Activated CD4-positive, alpha-beta T cell treated with anti-CD3 and anti-CD28 coated beads, Interleukin-2, amount 50 U/mL, for 48 hours (primary cell): ENCODE measurements at places on chromosomes 12 and 14.

DNA sequence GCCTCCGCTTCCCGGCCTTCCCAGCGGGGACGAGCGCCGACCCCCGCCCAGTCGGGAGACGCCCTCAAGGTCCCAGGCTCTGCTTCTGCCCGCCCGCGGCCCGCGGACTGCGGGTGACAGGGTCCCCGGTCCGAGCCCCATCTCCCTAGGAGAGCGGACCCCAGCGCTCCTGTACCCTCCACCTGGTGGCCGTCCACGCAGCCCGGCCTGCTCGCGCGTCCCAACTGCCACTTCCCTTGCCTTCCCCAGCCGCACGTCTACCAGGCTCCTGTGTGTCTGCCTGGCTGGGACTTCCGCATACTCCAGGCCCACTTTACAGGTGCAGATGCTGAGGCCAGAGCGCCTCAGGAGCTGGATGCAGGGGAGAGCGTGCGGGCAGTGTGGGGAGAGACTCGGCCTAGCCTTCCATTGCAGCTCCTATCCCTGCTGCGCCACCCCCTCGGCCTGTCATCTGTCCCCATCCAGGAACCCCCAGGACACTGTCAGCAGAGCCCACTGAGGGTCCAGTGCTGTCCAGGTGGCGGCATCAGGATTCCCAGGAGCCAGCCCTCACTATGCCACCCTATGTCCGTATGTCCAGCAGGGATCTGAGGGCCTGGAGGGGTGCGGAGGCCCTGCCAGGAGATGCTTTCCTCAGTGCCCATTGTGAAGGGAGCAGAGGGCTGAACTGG lies 8.0 kb upstream of the ANKRD9 start:
- DNase-seq: no peak

DNA sequence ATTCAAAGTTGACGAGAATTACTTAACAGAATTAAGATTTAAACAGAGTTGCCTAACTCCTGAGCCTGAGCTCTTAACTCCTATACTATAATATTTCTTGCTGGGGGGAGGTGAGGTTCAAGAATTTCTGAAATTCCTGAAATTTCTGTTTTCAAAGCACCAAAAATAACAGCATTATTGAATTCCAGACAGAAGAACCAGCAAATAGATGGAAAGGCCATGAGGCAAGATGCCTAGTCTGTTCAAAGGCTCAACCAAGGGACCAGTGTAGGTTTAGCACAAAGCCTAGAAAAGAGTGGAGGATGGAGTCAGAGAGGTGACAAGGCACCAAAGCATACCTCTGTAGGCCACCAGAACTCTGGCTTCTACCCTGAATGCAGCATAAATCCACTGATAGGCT lies 76.4 kb downstream of the PPP1R12A start:
- no peak for DNase-seq

GRCh38 chr12:13386323-13387039 lies 190.0 kb downstream of the EMP1 start:
- DNase-seq: no peak

DNA sequence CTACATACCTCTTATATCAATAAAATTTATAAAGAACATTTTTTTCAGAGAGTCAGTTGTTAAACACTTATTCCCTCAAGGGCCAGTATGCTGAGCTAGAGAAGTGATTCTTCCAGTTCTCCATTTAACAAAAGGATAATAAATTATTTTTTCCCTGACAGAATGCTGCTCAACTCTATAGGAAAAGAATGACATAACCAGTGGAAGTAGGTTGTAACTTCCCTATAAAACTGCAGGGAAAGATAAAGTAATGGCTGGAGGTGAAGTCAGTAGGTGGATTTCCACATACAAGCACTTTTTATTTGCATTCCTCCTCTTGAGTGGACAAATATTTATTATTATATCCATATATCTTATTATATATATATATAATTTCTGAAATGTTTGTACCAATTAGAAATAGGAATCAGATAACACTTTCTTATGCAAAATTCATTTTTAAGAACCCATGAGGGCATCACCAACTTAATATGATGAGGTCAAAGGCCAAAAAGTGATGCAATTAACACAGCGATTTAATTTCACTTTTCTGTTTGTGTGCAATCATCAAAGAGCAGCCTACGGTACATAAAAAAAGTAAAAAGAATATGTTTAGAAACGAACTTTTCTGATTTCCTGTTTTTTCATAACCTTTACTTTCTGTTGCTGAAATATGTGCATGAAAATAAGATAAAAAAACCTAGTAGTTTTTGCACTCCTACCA lies 175.3 kb downstream of the PRKD1 start:
- DNase-seq: no peak

GRCh38 chr12:49232940-49233841 lies 31.7 kb upstream of the TUBA1C start:
- no peak for DNase-seq

DNA sequence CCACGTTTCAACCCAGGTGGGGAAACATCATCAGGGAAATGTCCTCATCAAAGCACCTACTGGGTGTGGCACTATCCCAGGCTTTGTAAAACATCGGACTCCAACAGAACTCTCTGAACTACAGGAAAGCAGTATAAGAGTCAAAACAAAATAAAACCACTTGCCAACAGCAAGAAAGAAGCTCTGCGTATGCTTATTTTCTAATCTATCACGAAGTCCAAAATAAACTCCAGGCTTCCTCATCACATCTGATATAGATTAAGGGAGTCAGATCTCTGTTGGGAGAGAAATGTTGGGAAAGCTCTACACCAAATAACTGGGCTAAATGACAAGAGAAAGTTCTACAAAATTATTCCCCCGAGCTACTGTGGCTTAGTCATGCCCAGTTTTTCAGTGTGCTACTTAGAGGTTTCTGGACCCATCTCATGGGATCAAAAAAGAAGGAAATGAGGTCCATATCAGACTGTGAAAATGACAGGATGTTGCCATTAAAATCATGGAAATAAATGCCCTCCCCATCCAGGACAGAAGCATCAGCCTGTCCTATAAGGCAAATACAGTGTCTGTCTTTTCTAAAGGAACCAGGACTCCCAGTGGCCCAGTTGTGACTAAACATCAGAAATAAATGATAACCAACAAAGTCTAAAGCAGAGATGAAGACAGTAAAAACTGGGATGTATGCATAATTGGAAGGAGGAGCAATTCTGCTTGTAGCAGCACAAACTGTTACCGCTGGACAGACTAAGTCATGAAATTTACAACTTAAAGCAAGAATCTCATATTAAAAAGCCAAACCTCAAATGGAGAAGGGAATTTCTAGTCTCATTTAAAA lies 149.5 kb downstream of the STXBP6 start:
- DNase-seq: no peak

DNA sequence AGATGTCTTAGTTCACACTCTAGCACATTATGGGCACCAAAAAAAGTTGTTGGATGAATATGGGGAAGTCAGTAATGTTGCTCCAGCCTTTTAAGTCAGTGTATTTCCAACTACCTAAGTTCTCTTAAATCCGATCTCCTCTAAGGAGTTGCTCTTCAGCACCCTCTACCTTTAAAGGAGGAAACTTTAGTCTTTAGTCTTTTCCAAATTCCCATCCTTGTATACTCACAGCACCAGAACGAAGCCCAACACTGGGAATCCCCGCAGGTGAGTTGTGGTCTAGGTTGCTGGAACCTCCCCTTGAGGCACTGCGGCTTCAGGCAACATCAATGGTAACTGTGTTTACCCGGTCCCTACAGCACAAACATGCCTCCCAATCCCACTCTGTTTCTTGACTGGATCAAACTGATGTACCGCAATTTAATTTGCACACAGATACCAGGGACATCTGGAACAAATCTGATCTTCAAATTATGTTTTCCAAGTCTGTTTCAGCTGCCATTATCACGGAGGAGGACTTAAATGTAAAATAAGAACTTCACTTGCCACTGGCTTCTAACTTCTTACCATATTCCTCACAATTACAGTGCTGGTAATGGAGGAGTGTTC lies 179.0 kb downstream of the FOXN3 start:
- no peak for DNase-seq

DNA sequence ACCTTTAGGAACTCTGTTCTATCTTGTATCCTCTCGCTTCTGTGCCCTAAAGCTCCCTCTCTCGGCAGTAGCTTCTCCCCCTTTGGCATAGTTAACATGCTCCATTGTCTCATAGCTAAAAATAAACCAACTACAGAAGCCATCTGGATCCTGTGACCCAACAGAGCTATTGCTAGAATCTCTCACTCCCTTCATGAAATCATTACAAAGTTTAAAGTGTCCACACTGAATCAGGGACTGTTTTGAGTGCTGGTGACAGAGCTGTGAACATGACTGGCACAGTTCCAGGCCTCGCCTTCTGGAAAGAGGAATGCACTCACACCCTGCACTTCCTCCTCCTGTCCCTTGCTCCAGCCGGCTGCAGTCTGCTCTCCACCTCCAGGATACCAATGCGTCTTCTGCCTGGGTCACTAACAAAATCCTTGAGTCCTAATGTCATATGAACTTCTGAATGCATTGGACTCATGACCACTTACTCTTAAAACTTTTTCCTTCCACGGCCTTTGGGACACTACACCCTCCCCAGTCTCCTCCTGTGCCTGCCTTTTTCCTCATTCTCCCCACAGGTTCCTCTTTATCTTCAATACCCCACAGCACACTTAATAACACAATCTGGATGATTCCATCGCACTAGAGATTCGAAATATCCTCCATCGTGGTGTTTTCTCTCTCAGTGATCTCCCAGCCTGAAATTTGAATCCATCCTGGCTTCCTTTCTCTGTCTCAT lies 13.2 kb downstream of the PLBD1 start:
- DNase-seq: no peak

GRCh38 chr12:120488057-120488640 lies 7.8 kb upstream of the DYNLL1 start:
- DNase-seq: no peak

DNA sequence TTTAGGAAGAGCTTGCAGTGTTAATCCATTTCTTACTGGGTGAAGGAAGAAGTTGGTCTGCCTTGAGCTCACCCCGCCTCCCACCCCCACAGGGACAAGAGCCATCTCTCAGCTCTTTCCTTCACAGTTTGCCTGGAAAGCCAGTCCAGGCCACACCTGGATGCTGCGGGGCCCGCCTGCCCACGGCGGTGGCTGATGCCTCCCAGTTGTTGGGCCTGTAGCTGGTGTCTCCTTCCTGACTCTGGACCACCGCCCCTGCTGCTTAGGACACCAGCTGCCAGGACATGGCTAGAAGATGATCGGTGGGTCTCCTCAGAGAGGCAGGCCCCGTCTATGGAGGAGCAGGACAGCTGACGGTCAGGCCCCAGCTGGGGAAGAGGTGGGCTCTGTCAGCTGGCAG lies 92.9 kb downstream of the TESC start:
- DNase-seq: no peak
